ENCODE measurements at places on chromosomes 3 and 15.
A peak's percentile ranks its signal among the peaks of the same experiment; 100 is the strongest.

DNA sequence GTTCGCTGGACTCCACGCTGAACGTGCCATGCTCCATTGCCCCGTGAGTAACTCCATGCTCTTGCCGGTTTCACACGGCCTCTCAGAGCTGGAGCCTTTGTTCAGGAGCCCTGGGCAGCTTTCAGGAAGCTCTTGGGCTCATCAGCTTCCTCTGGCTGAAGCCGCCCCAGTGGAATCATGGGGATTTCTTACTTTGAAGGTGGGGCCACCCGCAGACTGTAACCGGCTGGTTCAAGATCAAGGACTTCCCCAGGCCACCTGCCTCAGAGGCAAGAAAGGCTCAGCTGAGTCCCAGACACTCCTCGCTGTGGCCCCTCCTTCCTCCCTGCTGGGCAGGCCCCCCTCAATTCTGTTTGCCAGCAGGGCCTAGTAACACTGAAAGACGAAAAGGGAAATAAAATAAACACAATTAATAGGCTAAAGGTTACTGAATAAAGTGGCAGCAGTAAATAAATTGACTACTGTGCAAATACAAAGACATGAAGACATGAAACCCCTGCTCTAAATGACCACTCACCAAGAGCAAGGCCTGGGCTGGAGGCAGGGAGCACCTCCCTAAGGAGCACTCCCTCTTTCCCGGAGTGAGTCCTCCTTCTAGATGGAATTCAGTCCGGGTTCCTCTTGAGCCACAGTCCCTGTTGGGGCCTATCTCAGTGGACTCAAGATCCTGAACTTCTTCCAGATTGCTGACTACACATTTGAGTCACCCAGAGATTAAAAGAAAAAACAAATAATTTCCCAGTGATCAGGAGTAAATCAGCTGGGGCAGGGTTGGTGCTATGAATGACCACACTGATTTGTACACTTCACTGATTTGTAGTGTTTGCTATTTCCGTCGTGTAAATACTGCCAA lies 51.0 kb downstream of the ZDHHC19 start:
- peak; percentile 73 for DNase-seq

DNA sequence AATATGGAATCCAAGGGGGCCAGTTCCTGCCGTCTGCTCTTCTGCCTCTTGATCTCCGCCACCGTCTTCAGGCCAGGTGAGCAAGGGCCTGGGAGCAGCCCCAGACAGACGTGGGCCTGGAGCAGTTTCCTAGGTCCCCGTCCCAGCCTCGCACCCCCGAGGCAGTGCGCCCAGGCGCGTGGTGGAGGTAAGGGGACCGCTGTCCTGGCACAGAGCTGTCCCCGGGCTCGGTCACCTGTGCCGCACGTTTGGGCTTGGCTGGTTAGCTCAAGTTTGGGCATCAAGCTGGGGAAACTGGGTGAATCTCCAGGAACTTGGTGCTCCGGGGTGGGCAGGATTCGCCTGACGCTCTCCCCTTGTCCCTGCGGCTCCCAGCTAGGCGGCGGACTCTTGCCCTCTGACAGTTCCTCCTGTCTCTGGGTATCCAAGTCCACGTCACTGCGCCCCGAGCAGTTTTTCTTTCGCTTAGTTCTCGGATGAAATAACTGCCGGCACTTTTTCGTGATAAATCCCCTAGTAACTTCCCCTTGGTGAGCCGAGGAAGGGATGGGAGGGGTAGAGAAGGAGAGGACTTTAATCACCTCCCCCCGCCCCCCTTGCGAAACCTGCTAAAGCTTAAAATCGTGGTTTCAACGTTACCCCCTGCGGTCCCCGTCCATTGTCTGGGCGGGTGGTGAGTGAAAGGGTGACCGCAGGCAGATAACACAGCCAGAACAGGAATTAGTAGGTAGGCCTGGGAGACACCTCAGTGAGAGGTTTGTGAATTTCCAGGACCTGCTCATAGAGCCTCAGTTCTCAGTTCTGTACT lies 901 bp downstream of the ALCAM start:
- DNase-seq: peak; percentile 81

DNA sequence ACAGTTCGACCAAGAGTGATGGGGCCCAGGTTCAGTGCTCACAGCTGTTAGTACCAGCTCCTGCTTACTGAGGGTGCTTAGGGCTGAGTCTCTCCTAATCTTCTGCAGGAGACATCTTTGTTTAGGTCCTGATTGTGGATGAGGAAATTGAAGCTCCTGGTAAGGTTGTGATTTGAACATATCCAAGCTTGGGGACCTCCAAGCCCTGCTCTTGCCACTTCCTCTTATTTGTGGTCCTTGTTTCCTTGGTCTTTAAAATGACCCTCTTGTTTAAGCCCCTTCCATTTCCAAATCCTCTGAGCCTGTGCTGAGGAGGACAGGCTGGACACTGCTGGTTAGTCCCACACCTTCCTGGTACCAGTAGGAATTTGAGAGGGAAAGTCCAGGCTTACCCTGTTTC lies 87.0 kb downstream of the EEFSEC start:
- DNase-seq: no peak

- no peak for DNase-seq
These were observed 57.3 kb upstream of the UBE2Q2 start for GRCh38 chr15:75785771-75786574.

DNA sequence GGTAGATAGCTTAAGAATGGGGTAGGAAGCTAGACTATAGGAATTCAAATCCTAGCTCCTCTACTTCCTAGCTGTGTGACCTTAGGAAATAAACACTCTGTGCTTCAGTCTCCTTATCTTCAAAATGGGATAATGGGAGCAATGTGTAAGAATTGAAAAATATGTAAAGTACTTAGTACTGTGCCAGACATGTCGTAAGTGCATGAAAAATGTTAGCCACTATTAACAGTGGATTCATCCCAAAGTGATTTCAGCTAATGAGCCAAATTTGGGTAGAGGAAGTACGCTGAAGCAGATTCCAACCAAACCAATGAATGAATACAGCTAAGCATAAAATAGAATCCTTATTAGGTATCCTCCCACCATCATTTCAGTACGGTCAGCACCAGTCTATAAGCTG lies 192.1 kb downstream of the RORA start:
- no peak for DNase-seq

DNA sequence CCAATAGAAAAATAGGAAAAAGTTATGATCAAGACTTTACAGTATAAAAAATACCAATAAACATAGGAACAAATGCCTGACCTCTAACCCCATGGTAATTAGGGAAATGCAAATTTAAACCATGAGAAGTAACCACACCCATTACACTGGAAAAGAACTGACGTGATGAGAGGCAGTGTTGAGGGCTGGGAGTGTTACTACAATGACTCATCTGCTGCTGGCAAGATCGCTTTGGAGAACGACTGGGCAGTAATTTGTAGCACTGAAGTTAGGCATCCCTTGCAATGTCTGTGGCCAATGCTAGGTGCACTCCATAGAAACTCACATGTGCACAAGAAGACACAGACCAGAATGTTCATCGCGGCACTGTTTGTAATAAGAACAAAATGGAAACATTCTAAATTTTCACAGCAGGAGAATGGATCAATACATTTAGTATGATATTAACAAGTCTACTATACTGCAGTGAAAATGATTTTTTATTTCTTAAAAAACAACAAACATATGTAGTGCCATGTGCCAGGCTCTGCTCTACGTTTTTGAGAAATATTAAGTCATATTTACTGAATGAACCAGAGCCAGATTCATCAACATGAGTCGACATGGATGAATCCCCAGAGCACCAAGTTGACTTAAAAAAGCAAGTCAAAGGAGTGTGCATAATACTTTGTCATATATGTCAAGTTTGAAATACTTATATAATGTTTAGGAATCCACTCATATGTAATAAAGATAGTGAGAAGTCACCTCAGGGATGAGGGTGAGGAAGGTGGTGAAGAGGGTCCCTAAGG lies 37.6 kb upstream of the EPHB3 start:
- peak; percentile 20 for DNase-seq

DNA sequence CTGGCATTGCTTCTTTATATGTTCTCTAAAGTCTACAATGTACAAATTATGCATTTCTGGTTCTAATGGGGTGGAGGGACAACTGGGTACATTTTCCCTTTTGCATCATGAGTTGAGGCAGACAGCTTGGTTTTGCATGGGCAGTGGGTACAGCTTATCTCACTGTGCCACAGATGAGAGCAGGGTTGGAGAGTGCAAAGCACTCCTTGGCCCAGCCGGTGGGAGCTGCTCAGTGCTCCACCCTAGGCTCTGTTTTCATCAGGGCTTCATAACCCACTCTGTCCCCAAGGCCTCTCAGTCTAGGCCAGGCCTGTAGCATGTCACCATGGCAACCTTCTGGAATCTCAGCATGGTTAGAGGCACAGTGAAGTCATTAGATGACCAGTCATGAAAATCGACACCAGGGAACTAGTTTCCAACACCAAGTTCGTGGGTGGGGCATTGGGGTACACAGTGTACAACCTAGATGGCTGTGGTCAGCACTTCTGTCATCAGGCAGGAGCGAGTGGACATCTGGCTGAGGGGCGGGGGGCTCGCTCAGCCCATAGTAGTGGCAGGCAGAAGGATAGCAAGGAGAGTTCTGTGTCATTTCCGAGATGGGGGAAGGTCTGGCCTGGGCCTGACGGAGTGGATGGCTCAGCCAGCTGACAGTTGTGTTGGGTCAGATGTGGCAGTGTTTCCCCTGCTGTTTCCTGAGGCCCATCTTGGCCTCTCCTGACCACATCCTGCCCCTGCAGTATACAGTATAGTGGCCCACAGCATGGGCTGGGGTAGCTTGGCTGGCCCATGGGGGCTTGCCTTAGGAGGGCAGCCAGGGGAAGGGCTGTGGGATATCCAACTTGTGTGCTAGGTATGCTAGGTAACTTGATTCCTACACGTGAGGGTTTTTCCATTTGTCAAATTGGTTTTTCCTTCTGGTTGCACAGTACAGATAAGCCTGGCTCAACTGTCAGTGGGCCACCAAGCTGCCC lies 75.7 kb upstream of the PRR23C start:
- DNase-seq: no peak

GRCh38 chr15:73426323-73426994 lies 16.5 kb upstream of the REC114 start:
- DNase-seq: no peak

DNA sequence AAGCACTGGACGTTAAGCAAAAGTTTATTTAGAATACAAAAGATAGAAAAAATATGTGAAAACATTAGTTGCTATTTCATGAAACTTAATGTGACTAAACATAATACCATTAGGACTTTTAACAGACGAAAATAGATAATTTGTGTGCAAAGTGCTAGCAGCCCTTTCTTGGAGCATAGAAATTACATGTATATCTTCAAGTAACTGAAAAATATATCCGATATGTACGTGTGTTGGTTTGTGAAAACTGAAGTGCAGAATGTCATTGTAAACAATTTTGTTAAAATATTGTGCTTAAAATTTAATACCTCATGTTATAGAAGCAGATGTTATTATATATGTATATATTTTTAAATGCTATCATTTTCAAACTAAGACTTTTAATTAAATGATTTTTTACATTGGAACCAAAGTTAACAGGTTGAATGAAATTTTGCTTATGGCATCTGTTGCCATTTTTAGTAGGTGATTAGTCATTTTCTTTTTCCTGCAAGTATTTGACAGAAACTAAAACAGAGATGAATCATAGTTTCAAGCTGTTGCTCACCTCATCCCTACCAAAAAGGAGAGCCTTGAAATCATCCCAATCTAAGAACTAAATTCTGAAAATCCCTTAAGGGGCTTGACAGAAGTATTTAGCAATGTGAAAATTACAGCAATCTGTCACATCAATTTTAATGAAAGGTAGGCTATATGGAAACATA lies 334.8 kb downstream of the NAALADL2 start:
- DNase-seq: no peak
